ENCODE measurements at places on chromosomes 3 and 15.

- no peak for DNase-seq
These were observed 3.9 kb downstream of the RIOX2 start for GRCh38 chr3:97968376-97968775.

DNA sequence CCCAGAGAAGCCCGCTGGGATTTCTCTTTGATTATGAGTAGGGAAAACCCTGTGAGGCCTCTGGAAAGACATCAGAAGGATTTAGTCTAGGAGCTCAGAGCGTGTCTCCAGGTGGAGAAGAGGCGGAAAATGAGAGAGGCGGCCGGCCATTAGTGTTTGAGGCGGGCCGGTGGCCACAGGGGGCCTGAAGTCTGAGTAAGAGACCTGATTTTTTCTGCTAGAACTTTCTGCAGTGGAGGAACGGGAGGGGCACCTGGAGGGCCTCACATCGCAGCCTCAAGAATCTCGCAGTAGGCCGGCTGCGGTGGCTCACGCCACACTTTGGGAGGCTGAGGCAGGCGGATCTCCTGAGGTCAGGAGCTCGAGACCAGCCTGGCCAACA, 28.5 kb downstream of the KLHDC8B start:
- no peak for DNase-seq

- no peak for DNase-seq
These were observed 84.1 kb upstream of the LINGO1 start for GRCh38 chr15:77716632-77717332.

DNA sequence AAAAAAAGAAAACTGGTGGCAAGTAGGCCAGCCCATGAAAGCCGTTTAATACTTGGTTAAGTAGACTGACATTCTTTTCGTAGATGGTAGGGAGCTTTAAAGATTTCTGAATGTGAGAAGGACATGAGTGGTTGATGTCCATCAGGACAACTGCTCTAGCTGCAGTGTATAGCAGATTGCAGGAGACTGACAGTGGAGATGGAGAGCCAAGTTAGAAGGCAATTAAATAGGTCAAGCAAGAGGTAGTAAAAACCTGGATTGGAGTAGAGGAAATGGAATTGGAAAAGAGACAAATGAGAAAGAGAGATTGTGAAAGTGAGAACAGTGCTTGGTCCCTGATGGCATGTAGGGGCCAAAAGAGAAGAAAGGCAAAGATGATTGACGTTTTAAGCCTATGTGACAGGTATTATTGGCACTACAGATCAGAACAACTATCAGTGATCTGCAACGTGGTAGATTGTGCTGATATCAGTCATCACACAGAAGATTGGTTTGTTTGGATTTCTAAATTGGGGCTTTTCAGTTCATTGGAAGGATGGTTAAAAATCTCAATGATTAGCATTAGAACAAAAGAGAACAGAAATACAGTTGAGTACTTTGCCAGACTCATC, 74.0 kb downstream of the CNTN4 start:
- DNase-seq = no peak

GRCh38 chr15:95995375-95996168, 334.9 kb upstream of the NR2F2 start:
- no peak for DNase-seq

DNA sequence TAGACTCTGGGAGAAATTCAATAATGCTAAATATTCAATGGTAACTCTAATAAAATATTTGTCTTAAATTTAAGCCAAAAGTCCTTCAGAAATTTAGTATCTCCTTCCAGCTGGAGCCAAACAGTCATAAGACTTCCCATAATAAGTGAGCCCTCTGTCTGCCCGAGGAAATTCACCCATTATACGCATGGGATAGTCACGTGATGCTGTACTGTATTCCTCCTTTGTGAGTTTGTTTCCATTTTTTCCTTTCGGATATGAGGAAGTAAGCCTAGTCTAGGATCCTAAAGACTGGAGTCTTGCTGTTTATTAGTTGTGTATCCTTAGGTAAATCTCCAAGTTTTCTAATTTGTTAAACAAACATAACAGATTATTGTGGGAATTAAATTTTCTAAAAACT, 110.4 kb upstream of the PLAAT1 start:
- DNase-seq = no peak
